Karpas-422 (cell line): ENCODE measurements at places on chromosomes 6 and 20.

GRCh38 chr6:143205991-143206390 is 145.3 kb downstream of the AIG1 start:
- DNase-seq = no peak

DNA sequence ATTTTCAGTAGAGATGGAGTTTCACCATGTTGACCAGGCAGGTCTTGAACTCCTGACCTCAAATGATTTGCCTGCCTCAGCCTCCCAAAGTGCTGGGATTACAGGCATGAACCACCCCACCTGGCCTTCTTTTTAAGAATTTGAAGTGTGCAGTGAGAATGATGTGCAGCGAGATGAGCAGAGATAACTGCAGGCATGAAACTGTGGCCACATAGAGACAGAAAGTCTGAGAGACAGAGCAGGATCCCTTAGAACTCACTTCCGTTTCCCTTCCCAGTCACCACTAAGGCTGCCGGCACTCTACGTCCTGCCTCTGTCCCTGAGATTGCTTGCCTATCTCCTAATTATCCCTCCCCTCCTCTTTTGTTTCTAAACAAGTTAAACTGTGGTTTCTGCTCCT is 27.2 kb downstream of the IL22RA2 start:
- no peak for DNase-seq

- peak; percentile 78 for DNase-seq
Observed at GRCh38 chr6:30744054-30744805, at the start of gene IER3. IER3 (minus strand) TSS chr6:30744547; CDS start chr6:30744518, 29 bp downstream.

GRCh38 chr6:90356012-90356421 is 59.4 kb upstream of the BACH2 start:
- DNase-seq = no peak
